Bronchus fibroblast of lung (primary cell): ENCODE measurements at places on chromosomes 2 and 18. TPM values are rescaled to one million over a fixed set of nuclear protein-coding genes. Genes with fewer than 3 reads are reported as not detected.

The TUBA4B gene
- total RNA-seq: not detected in 2 replicates

The CAPN14 gene
- under 0.01 TPM in 2 replicates for total RNA-seq

The EML6 gene
- total RNA-seq: under 0.01 and 0.17 TPM in 2 replicates

The GPR17 gene
- total RNA-seq: not detected in 2 replicates

The LOXHD1 gene
- not detected in 2 replicates for total RNA-seq

The MFSD6 gene
- total RNA-seq: 12.1 and 14.7 TPM in 2 replicates

The CNGA3 gene
- not detected in 2 replicates for total RNA-seq
